ENCODE measurements at places on chromosomes 3 and 15.

DNA sequence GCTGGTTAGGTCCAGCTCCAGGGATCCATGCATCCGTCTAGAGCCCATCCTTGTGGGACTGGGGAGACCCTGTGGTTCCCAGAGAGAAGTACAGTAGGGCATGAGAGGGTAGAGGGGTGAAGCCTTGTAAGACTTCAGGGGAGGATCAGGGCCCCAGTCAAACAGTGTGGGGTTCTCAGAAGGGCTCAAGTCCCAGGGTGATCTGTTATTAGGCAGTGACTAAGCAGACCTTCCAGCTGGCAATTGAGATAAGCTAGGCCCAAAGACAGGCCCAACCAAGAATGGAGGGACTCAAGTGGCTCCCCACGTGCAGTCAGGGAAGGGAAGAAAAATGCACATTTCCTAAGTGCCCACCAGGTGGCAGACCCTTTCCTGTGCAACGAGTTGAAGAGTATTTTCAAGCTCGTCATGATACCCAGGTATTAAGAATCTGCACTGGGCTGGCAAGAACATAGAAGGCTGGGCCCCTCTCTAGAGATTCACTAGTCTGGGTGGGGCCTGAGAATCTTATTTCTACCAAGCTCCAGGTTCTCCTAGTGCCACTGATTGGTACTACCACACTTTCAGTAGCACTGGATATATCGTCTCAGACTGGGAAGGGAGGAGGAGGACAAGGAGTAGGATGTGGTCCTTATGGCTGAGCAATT is 240.8 kb downstream of the NR1D2 start:
- DNase-seq = peak; percentile 8

DNA sequence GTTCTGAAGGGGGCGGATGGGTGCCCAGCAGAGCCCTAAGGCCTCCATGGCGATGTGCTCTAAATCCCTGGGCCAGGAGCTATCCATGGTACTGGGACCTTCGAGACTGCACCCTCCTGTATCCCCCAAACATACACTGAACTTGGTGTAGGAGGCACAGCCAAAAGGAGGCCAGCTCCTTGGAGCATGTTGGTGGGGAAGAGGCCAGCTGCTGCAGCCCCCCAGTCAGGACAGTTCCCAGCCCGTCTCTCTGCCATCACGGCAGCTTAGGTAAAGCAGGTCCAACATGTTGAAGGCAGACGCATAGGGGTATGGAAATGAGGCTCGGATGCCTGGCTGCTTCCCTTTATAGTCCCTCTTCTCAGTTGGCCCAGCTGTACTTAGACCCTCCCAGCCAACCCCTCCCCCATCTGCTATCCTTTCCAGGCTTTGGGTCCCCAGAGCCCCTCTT is 1.8 kb downstream of the CAMKV start:
- DNase-seq = no peak

- no peak for DNase-seq
Measured at GRCh38 chr3:16406579-16406978, 106.9 kb downstream of the RFTN1 start.

- no peak for DNase-seq
Measured at GRCh38 chr3:102180280-102180931, 254.4 kb upstream of the ZPLD1 start.

DNA sequence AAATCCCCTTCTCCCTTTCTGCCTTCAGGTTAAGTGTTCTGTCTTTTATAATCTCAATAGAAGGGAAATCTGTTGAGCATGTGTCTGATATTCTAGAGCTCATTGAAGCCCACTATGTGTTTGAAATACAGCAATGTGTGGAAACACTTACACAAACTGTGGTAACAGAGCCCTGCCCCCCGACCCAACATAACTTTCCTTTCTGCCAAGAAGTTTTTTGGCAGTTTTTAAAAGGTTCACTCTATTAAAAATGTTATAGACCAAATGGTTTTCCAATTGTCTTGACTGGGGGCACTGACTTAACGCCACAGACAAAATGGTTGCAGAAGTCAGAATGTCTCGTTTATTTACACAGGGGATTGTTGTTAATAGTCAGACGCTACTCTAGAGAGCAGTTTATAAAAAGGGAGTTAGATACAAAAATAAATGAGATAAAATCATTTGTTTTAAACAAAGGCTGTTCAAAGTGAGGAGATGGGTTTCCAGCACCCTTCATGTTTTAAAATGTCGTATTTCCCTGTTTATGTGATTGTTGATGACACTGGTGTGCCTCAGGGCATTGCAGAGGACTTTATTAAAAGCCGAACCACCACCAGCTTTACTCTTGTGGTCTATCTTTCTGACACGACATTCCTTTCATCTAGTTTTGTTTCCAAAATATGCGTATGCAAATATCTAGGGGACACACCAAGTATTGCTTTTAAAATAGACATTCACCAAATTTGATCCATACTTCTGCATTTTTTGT is 26.7 kb upstream of the GREM1 start:
- no peak for DNase-seq

DNA sequence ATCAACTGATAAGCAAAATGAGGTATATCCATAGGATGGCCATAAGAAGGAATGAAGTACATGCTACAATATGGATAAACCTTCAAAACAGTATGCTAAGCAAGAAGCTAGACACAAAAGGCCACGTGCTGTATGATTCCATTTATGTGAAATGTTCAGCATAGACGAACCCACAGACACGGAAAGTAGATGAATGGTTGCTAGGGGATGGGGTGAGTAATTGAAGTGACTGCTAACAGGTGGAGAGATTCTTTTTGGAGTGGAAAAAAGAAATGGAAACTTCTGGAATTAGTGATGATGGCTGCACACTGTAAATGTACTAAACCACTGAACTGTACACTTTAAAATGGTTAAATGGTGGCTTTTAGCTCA is 630 bp upstream of the EFCAB12 start:
- DNase-seq = no peak

DNA sequence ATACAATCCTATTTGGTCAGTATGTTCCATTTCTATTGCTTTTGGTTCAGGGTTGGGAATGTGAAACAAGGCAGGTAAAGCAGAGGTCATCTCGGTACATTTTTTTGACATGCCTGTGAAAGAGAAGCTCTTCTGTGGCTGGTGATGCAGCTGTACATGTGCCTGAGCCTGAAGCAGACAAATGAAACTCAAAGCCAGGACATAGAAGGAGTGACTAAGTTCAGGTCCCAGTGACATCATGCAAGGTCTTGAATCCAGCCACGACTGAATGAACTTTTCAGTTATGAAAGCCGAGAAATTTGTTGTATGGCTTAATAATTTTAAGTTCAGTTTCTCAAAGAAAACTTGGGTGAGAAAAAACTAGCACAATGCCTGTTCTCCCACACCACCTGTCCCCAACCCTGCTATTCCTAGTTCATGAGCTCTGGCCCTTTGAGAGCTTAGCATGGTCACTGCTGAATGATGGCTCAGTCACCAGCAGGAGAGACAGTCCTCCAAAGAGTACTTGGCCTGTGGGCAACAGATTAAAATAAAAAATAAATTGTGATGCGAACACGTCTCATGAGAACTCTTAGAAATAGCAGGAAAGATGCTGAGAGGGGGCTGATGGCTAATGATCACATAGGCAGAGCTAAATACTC is 600.2 kb upstream of the GRM7 start:
- DNase-seq = no peak

GRCh38 chr15:49441816-49442215 is 18.8 kb downstream of the FGF7 start:
- DNase-seq = no peak

DNA sequence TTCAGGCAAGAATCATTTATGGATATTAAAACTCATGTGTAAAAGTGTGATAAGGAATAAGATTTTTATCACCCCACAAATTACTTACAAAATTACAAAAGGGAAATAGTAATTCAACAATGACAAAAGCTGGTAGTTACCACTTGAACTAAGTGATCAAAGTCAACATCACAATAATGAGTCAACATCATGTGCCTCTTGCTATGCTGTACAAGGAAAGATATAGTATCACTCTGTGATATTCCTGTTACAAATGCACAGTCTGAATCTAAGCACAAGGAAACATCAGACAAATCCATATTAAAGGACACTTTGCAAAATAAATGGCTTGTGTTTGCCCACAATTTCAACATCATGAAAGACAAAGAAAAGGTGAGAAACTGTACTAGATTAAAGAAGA is 90.5 kb upstream of the PLCL2 start:
- no peak for DNase-seq

DNA sequence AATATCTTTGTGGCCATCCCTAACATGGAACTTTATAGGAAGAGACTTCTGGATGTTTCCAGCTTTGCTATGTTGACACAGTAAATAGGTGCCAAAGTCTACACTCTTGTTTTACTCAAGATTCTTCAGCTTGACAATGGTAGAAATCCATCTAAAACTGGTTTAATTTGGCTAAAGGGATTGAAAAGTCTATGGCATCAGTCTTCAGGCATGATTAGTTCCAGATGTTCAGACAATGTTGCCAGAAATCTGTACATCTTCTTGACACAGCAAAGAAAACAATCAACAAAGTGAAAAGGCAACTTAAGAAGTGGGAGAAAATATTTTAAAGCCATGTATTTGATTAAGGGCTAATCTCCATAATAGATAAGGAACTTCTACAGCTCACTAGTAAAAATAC is 130.5 kb downstream of the LRRC3B start:
- DNase-seq = no peak

DNA sequence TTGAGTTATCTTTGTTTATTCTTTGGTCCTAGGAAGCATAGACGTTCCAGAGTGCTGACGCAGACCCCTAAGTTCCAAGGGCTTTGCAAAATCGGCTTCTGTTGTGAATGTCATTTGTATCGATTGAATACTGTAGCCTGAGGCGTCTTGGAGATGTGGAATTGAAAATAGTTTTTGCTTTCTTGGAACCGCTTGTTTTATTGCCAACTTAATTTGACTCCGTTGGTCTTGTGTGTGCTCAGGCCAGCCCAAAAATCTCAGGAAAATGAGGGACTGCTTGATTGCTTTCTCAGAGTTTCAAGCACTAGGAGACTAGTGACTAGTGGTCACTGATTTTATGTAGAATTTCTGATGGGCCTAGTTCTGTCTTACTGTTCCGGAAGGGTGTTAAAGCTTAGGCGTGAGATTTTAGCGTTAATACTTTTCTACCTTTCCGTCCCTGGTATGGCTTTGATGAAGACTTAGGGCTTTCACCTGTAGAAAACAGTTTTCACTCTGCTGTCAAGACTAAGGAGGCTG is 263 bp upstream of the UTS2B start:
- no peak for DNase-seq

DNA sequence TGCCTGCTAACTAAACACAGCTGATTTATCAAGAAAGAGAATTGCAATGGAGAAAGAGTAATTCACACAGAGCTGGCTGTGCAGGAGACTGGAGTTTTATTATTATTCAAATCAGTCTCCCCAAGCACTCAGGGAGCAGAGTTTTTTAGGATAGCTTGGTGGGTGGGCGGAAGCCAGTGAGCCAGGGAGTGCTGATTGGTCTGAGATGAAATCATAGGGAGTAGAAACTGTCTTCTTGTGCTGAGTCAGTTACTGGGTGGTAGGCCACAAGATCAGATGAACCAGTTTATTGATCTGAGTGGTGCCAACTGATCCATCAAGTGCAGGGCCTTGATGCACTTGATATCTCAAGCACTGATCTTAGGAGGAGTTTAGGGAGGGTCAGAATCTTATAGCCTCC is 891.9 kb upstream of the CADM2 start:
- DNase-seq = no peak

DNA sequence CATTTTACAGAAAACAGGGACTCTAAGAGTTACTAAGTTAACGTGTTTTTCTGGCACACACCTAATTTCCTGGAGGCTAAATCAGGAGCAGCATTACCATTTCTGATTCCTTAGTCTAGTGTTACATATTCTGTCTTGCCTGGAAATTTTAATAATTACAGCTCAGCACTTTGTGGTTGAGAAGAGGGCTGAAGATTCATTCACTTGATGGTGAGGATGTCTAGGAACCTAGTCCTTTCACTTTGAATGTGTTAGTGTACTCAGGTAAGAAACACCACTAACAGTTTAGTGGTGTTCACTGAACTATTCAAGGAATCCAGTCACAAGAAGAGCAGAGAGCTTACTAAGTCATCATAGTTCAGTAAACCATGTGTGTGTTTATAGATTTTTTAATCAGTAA is 102.8 kb downstream of the STT3B start:
- peak; percentile 17 for DNase-seq

GRCh38 chr3:56962922-56963321 is 97.5 kb upstream of the SPATA12 start:
- no peak for DNase-seq

GRCh38 chr3:192417017-192417416 is 310.3 kb downstream of the FGF12 start:
- DNase-seq = no peak

DNA sequence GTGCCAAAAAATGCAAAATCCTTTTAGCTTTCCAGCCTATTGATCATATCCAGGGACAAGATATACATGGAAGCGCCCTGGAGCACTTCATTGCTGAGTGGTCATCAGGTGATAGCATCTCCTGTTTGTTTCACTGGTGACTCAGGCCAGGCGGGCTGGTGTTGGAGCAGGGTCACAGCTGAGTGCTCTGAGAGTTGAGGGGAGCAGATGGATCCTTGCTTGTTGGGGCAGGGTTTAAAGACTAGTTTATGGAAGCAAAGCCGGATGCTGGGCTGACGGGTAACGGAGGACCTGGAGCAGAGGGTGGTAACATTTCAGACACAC is 405.0 kb upstream of the TPM1 start:
- DNase-seq = no peak

- no peak for DNase-seq
Measured at GRCh38 chr3:134018850-134019249, 10.9 kb downstream of the SLCO2A1 start.

GRCh38 chr3:163175970-163176369 is 1679.4 kb downstream of the OTOL1 start:
- no peak for DNase-seq

DNA sequence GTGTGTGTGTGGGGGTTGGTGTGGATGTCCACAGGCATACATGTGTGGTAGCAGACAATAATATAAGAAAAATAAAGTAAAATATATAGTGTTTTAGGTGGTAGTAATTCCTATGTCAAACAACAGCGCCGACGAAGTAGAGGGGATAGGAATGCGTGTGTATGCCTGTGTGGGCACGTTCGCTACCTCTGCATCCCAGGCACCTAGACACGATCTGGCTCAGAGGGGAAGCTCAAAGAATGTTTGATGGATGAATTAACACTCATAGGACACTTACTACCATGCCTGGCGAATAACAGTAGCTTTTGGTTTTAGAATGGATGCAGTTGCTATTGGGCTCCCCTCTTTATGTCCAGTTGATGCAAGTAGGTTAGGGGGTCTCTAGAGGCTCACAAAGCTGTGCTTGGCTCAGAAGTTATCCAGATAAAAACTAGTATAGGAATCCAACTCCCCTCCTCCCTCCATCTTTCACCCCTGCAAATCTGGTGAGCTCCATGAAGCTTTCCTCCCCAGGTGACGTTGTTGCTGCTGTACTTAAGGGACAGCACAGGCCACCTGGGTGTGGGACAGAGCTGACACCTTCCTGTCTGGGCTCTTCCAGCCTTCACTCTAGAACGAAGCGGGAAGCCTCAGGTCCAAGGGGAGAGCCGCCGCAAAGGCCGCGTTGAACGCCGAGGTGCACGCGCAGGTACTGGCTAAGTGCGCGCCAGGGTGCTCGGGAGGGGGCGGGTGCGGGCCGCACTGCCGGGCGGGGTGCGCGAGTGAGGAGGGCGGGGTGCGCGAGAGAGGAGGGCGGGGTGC is 192.6 kb upstream of the LYSMD4 start:
- peak; percentile 82 for DNase-seq

GRCh38 chr15:90078965-90079364 is 23.3 kb downstream of the IDH2 start:
- no peak for DNase-seq
